Mesenchymal stem cell (in vitro differentiated cells and primary cell): ENCODE measurements at places on chromosomes 5 and 9.
A peak's percentile ranks its signal among the peaks of the same experiment; 100 is the strongest.

DNA sequence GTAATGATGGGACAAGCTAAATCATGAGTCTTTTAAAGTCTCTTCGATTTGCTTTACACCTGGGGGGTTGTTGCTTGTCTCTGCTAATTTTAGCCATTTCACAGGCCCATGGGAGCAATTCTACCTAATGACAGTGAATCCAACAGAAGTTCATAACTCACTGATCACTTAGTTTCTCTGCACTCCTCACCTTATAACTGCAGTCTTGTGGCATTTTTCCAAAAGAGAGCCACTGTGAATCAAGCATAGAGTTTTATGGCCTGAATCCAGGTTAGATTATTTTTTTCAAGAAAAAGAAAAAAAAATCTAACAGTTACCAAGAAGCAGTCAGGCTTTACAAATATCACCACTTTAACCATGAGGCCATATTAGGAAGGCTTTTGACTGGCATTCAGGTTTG is 1.5 kb upstream of the IL7R start:
- DNase-seq: no peak

DNA sequence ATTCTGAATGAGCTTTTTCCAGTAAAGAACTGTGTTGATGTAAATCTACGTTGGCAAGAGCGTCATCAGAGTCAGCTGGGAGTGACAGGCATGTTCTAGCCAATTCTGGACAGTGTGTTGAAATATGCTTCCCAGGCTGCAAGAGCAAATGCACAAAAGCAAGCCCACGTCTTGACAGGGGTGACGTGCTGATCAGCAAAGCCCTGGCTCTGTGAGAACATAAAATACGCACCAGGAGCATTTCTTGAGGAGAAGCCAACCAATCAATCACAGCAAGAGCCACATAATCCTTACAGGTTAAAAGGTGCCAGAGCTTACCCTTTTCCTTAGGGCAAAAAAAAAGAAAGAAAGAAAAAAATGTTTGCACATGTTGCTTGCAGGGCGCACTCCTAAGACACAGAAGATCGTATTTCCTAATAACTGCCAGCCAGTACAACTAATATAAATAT is 148.1 kb downstream of the PDE4D start:
- DNase-seq: peak; percentile 83

DNA sequence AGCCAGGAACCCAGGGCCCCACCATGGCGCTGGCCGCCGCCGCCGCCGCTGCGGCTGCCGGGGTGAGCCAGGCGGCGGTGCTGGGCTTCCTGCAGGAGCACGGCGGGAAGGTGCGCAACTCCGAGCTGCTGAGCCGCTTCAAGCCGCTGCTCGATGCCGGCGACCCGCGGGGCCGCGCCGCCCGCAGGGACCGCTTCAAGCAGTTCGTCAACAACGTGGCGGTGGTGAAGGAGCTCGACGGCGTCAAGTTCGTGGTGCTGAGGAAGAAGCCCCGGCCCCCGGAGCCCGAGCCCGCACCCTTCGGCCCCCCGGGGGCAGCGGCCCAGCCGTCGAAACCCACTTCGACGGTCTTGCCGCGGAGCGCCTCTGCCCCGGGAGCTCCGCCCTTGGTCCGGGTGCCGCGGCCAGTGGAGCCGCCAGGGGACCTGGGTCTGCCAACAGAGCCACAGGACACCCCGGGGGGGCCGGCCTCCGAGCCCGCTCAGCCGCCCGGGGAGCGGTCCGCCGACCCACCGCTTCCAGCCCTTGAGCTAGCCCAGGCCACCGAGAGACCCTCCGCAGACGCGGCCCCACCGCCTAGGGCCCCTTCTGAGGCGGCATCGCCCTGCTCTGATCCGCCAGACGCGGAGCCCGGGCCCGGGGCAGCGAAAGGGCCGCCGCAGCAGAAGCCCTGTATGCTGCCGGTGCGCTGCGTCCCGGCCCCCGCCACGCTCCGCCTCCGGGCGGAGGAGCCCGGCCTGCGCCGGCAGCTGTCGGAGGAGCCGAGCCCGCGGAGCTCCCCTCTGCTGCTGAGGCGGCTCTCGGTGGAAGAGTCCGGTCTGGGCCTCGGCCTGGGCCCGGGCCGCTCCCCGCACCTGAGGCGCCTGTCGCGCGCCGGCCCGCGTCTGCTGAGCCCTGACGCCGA is 749 bp downstream of the SOWAHA start:
- peak; percentile 30 for DNase-seq

GRCh38 chr9:36847781-36848673 is 186.0 kb downstream of the PAX5 start:
- no peak for DNase-seq

DNA sequence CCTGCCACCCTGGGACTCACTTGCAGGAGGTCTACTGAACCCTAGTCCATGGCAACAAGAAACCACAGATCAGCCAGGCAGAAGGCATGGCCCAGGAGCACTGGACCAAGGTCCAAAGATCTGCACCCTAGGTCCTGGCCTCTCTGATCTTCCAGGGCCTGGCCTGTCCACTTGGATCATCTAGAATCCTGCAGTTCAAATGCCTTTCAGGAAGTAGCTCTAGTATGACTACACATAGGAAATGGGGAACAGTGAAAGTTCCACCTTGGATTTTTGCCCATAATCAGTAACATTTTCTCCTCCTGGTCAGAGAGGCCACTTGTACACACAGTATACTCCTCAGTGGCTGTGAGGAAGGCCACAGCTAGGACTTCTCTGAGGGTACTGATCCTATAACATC is 11.5 kb downstream of the ANXA6 start:
- DNase-seq: no peak

DNA sequence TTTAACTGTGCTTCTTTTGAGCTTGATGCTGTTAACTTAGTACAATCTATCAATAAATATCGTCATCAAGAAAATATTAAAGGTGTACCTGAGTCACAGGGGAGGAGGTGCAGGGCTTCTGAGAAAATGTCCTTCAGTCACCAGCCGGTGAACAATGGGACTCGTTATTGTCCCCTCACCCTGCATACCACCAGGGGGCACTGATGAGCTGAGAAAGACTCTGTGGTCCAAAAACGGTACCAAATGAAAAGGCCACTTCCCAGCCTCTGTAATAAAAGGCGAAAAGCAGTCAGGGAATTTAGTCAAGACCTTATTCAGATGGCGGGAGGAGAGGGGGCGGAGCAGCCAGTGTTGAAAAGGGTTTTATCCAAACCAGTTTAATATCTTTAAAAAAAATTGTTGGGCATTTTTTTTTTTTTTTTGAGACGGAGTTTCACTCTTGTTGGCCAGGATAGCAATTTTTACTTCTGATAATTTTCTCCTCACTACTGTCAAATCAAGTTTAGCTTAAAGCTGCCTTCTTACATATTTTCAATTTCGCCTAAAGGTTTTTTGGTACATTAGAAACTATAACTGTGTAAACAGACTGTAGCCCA is 271.9 kb upstream of the ADAMTS16 start:
- DNase-seq: peak; percentile 1
